ENCODE measurements at places on chromosomes 11 and 22.
A peak's percentile ranks its signal among the peaks of the same experiment; 100 is the strongest.

DNA sequence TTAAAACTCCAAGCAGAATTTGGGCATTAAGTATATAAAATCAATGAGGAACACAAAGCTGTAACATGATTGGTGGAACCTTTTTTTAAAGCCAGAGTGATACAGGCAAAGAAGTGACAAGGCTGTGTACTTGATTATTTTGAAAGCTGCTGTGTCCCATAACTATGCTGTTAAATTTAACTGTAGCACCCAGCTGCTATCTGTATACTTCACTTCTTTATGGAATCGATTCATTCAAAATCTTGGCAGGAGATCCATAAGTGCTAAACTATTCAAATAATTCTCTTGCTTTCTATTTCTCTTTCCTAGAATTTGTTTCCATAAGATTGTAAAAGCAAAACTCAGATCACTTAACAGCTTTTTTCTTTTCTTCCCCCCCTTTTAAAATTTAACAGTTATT, 231.7 kb downstream of the DYNC2H1 start:
- DNase-seq = no peak

GRCh38 chr11:291281-292210, 2.6 kb downstream of the PGGHG start:
- no peak for DNase-seq

- no peak for DNase-seq
These were observed 5.3 kb upstream of the CHADL start for GRCh38 chr22:41245917-41246499.

DNA sequence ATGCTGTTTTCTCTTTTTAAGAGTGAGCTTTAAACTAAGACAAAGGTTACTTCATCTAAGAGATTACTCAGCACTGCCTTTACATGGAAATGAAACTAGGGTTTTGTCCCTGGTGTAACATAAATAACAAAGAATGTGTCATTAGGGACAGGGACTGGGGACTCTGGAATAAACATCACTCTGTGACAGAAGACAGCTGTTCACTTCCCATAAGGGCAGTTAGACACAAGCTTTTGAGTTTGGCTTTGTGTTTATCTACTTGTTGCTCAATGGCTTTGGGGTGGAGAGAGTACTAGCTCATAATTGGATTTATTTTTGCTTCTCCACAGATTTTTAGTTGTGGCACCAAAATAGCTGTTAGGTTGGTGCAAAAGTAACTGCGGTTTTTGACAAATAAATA, 154.5 kb downstream of the OR4C45 start:
- DNase-seq = no peak

DNA sequence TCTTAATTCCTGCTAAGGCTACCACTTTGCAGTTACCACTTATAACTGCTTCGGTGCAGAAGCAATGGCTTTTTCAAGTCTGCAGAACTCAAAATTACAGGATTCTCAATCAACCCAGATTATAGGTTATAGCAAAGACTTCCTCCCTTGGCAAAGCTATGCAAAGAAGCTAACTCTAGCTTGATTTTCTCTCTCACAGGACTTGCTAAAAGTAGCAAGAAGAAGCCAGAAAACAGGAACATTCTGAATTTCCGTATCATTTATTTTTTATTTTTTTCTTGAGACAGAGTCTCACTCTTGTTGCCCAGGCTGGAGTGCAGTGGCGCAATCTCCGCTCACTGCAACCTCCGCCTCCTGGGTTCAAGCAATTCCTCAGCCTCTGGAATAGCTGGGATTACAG, 10.7 kb upstream of the PLEKHB1 start:
- no peak for DNase-seq

- peak; percentile 33 for DNase-seq
These were observed at the start of gene ZNF70 for GRCh38 chr22:23750714-23751440. Gene ZNF70 (minus strand): TSS chr22:23751112. CDS start chr22:23745140, 5,972 bp downstream.

DNA sequence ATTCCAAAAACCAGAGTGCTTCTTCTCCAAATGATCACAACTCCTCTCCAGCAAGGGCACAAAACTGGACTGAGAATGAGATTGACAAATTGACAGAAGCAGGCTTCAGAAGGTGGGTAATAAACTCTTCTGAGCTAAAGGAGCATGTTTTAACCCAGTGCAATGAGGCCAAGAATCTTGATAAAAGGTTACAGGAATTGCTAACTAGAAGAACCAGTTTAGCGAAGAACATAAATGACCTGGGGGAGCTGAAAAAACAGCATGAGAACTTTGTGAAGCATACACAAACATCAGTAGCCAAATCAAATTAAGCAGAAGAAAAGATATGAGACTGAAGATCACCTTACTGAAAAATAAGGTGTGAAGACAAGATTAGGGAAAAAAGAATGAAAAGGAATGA, 15.5 kb downstream of the OR52M1 start:
- no peak for DNase-seq

- DNase-seq = no peak
These were observed 91.3 kb downstream of the SOX6 start for GRCh38 chr11:16265022-16265421.

GRCh38 chr22:41181349-41182241, 23.5 kb upstream of the L3MBTL2 start:
- no peak for DNase-seq

DNA sequence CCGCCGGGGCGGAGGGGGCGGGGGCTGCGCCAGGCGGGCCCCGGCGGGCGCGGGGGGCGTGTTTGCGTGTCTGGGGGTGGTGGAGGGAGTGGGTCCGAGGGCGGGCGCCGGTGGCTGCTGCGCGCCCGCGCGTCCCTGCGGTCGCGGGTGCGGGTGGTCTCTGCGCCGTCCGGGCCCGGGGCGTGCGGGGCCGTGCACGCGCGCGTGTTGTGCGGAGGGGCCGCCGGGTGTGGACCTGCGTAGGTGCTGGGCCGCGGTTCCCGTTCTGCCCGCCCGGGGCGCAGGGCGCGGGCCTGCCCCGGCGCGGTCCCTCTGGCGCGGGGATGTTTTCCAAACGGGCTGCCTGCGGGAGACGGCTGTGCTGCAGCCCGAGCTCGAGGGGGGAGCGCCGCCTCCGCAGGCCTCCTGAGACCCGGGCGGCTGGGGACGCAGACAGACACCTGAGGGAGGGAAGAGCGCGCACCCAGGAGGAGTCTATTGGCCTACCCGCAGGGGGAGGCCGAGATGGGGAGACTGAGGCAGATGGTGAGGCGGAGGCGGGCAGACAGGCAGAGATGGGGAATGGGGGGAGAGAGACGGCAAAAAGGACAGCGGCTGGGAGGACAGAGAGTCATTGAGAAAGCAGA, 442 bp downstream of the PELI3 start:
- no peak for DNase-seq

- DNase-seq = no peak
These were observed 3.4 kb downstream of the SCGB1D4 start for GRCh38 chr11:62295504-62295903.

GRCh38 chr11:111310088-111310487, 11.7 kb downstream of the POU2AF3 start:
- peak; percentile 98 for DNase-seq

DNA sequence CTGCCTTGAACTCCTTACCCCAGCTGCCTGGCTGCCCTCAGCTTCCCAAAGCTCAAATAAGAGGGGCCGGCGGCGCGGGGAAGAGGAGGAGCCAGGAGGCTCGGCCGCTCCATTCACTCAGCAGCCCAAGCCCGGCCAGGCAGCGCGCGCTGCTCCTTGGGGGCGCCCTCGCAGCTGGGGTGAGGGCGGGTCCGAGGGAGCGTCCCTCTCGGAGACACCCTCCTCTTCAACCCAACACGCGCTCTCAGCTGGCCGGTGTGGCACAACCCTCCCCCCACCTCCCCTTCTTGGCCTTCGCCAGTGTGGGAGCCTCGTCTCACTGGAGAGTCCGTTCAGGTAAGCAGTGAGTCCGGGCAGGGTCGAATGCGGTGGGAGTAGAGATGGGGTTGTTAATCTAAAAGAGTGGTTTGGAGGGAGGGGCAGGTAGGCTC, at the start of gene WT1:
TSS of gene WT1 (minus strand) at position 29 of the 431 bp plus-strand sequence.
- no peak for DNase-seq

DNA sequence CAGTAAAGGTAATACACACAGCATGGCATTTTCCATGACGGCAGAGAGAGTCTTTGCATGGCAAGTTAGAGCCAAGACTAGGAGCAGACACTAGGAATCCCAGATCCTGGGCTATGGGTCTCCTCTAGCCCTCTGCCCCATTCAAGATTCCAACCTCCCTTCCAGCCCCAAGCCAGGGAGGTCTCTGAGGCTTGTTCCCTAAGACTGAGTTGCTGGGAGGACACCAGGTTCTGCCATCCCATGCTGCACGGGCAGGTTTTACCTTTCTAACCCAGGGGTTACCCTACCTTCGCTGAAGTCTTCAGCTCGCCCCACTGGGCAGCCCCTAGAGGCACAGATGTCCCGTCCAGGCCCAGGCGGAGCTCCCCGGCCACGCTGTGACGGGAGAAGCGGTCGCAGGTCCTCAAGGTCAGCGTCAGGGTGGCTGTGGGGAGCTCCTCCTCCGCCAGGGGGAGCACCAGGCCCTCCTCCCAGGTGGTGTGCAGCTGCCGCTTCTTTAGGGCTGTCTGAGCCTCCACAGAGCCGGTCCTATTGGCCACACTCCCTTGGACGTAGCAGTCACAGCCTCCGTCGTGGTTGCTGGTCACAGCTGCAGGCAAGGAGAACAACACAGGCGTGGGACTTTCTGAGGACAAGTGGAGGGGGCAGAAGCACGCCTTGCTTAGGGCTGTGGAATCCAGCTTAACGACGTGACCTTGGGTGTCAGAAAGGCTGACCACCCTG, 33.8 kb downstream of the SYT13 start:
- no peak for DNase-seq

DNA sequence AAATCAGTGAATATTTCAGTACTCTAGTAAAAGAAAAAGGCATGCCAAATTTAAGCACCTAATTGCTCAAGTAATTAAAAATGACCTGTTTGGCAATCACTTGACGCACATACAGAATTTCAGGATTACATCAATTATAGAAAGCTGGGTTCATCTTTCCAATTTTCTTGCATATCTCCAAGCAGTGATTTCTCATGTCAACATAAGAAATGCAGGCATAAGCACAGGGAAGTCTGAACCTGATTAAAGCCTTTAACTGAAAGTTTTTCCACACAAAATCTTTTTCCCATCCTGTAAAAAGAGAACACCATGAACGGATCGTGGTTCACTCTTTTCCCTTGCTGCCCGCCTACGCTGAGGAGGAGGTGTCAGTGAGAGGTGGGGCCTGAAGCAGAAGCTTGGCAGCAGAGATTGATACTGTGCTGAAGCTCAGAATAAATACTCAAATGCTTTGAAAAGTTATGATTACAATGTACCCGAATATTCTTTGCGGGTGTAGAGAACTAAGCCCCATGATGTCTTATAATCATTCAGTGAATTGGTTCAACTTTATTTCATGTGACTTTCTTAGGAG, 704.1 kb upstream of the CCDC90B start:
- no peak for DNase-seq

GRCh38 chr11:96065379-96065778, 141.5 kb upstream of the MTMR2 start:
- DNase-seq = no peak

DNA sequence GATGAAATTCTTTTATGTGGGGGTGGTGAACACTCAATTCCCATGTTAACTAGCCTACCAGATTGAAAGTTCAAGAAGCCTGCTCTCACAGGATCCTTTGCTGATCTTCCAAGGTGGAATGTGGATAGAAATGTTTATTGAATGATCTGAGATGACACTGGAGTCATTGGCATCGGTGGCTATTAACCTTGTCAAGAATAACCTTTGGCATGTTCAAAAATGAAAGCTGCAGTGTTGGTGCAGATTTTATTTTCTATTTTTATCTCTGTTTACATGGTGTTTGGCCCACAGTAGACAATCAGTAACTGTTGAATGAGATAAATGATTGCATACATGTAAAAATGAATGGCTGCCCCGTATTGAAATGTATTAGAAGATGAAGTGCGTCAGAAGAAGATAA, 19.0 kb downstream of the MCAM start:
- DNase-seq = no peak

- DNase-seq = peak; percentile 42
These were observed 48.3 kb downstream of the RPUSD4 start for GRCh38 chr11:126163074-126163700.

Data from DMS79 (cell line).